ENCODE measurements at places on chromosomes 11 and 22.

GRCh38 chr11:37124384-37124783, 526.3 kb upstream of the RAG2 start:
- DNase-seq: no peak

DNA sequence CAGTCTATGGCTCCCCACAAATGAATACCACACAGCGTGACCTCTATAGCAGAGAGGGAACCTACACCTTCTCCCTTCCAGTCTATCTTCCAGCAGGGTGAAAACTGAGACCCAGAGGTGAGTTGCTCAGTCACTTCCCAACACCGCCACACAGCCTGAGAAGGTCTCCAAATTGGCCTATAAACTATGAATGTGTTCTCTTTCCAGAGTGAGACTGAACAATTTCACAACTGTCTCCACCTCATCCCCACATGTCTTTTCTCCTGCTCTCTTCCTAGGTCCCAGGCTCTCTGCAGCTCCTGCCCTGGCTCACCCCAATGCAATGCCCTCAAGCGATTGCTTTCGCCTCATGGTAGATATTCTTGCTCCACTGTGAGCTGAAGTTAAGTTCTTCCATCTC, 14.0 kb downstream of the CLMP start:
- DNase-seq: no peak

DNA sequence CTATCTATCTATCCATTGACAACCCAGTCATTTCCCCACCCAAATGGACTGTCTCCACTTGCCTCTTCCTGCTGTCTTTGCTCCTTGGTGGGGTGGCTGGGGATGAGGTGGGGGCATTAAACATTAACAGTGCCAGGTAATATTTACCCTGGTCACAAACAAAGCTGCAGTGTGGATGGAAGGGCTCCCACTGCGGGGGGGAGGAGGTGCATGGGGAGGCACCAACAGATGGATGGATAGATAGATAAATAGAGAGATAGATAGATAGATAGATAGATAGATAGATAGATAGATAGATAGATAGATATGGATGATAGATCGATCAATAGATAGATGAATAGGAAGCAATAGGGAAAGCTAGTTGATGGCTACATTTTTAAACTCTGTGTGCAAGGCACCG, 2.3 kb upstream of the FXYD2 start:
- DNase-seq: no peak

GRCh38 chr22:36765131-36765942, 10.6 kb downstream of the IFT27 start:
- DNase-seq: no peak

DNA sequence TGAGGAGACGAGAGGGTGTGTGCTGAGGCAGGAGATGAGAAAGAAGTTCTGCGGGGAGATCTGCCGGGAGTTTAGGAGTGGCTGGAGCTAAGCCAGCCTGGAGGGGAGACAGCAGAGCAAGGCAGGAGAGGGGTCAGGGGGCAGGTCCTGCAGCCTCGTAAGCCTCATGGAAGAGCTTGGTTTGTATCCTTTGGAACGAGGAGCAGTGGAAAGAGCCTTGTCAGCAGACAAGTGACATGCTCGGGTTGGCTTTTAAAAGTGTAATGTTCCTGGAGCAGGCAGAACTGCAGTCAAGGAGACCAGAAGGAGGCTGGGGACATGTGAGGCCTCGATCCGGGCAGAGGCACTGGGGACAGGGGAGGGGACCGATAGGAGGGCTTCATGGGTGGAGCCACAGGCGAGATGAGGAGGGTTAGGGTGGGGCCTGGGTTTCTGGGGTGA, 21.4 kb upstream of the TUB start:
- no peak for DNase-seq

GRCh38 chr22:29183971-29184848, 21.5 kb upstream of the EMID1 start:
- DNase-seq: no peak

DNA sequence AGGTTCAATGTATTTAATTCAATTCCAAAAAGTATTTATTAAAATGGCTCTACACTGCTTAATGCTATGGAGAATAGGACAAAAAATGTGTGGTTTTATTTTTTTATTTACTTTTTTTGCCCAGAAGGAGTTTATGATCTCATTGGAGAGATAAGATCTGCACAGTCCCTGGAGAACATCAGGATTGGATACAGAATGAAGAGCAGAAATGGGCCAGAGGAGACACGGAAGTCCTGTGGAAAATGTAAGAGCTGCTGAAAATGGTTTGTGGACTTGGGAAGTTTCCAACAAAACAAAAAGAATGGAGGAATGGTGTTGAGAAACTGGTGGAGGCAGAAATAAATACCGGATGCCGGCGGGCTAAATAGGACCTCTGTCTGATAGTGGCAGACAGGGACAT, 554.6 kb downstream of the OPCML start:
- DNase-seq: no peak

DNA sequence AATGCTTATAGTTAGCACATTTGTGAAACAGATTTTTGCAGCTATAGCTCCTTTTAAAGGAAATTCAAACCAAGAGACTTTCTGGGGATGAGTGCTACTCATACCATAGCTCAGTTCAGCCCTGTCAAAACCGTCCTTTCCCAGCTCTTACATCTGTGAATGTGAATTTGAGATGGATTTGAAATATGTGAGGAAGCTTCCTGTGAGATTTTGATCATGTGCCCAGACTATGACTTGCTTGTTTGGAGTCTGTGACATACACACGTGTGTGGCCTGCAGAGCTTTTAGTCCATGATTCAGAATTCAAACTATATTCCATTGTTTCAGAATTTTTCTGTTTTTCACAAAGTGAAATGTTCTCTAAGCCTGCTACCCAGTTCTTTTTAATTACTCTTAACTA, 4.4 kb upstream of the MMP1 start:
- no peak for DNase-seq

- no peak for DNase-seq
Observed at GRCh38 chr11:5289696-5290095, 12.1 kb downstream of the OR51B4 start.

GRCh38 chr11:10990637-10991193, 132.9 kb upstream of the ZBED5 start:
- DNase-seq: no peak

DNA sequence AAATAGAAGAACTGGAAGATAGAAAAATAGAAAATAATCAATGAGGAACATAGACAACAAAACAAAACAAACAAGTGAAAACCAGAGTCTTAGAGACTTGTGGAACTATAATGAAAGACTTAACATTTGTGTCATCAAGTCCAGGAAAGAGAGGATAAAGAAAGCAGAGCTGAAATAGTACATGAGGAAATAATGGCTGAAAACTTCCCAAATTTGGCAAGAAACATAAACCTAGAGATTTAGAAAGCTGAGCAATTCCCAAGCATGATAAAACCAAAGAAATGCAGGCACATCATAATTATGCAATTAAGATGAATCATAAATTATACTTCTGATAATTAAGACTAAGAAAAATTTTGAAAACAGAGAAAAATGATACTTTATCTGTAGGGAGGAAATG, 614.5 kb downstream of the ETS1 start:
- DNase-seq: no peak

- DNase-seq: no peak
Observed at GRCh38 chr11:127485541-127485940, 485.0 kb upstream of the KIRREL3 start.

GRCh38 chr11:134332189-134332631, 422 bp downstream of the GLB1L2 start:
- DNase-seq: no peak

DNA sequence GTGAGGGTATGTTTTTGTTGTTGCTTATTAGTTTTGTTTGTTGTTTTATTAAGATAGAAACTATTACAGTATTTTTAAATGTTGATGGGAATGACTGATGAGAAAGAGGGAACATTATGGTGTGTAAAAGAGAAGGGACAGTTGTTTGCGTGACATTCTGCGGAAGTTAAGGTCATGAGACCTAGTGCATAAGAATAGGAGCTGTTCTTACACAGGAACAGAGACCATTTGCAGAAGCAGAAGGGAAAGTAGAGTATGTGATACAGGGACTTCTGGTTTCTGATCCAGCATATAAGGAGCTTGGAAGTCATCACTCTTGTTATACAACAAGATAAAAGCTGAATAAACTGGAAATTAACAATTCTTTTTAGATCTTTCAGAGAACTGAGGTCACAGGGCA, 299.2 kb upstream of the API5 start:
- no peak for DNase-seq

GRCh38 chr11:76391811-76392475, 10.8 kb downstream of the GVQW3 start:
- no peak for DNase-seq

GRCh38 chr22:19805821-19806212, 45.2 kb downstream of the TBX1 start:
- DNase-seq: no peak

- no peak for DNase-seq
Observed at GRCh38 chr11:46640036-46640788, 22.9 kb downstream of the ATG13 start.

- no peak for DNase-seq
Observed at GRCh38 chr11:58058276-58059006, 27.7 kb downstream of the OR6Q1 start.

GRCh38 chr11:76814414-76814813, 31.3 kb downstream of the TSKU start:
- DNase-seq: no peak

DNA sequence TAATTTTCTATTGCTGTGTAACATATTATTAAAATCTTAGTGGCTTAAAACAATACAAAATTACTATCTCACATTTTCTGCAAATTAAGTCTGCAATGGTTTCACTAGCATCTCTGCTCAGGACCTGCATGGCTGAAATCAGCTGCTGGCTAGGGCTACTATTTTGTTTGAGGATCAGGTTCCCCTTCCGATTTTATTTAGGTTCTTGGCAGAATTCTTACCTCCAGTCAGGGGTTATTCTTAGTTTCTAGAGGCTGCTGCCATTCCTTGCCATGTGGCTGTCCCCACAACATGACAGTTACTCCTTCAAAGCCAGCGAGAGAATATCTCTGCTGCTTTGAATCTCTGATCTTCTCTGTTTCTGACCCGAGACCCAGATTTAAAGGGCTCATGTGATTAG, 424.5 kb upstream of the ANO5 start:
- no peak for DNase-seq

GRCh38 chr11:61999141-61999975, 31.9 kb upstream of the FTH1 start:
- no peak for DNase-seq
